Left cardiac atrium (tissue), 4 donors: ENCODE measurements at places on chromosomes 3 and 15. TPM values are rescaled to one million over a fixed set of nuclear protein-coding genes. Genes with fewer than 3 reads are reported as not detected.

DNA sequence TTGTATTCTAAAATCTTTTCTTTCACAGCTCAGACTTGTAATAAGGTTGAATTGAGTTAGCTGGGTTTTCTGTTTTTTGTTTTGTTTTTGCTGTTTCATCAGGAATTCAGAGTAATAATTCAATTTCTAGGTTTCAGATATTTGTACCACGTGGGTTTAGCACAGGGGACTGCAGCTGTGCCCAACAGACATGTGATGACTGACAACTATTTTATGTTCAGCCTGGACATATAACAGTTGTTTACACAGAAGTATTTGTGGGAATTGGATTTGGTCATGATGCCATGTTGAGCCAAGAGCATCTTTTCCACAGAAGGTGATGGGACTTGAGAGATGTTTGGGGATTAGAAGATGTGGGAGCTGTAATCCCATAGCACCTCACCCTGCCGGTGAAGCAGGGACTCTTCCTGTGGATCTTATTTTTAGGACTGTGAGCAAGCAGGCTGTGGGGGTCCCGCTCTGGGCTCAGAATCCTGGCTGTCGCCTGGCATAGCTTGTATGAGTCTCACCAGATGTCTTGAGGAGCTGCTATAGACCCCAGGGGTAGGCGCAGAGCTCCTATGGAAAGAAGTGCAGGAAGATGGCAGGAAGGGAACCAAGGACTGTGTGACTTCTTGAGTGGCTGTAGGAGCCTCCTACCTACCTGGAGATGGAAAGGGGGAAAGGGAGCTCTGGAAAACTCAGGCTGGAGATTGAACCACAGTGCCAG is 23.7 kb downstream of the PXYLP1 start:
- no peak for DNase-seq

The MELTF gene
- total RNA-seq = 10.1 TPM

DNA sequence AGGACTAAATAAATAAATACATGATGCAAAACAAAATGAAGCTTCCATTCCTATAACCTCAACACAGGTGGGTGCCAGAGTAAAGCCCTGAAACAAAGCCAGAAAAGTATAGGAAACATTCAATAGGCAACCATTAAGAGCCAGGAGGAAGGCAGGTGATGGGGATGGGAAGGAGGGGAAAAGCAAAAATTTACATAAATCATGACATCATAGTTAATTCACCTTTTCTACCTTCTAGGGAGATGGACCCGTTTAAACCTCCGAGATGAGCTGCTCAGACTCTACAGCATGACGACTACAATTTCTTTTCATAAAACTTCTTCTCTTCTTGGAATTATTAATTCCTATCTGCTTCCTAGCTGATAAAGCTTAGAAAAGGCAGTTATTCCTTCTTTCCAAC is 27.9 kb downstream of the TM4SF4 start:
- no peak for DNase-seq

GRCh38 chr3:50639055-50639494 is 22.1 kb downstream of the MAPKAPK3 start:
- DNase-seq = no peak

The PLCL2 gene
- 29.3 TPM for total RNA-seq

The MUC13 gene
- not detected for total RNA-seq

The RPL29 gene
- 586 TPM for total RNA-seq

The CA12 gene
- total RNA-seq = 2.3 TPM

DNA sequence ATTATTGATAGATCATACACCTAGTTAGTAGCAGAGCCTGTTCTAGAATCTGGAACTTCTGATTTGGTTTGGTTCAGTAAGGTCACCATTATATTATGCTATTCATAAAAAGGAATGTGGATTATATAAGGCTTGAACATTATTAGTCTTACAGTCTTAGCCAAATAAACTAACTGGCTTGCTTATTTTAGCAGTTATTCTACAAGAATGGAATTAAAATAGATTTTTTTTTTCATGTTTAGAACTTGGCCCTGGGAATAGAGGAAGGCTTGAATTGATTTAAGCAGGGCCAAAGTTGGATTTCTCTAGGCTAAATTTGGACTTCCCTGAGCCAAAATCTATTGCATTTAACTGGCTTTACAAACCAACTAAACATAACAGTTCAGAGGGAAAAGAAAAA is 24.4 kb downstream of the DTWD1 start:
- no peak for DNase-seq
